ENCODE measurements at places on chromosomes 11 and 22. TPM values are rescaled to one million over a fixed set of nuclear protein-coding genes. Genes with fewer than 3 reads are reported as not detected.

Gene SHANK3
- 0.16 TPM for total RNA-seq

Gene ALDH3B1
- not detected for total RNA-seq

GRCh38 chr11:63608353-63609345 is 5.6 kb downstream of the PLAAT3 start:
- no peak overlapping the region for H3K27ac ChIP-seq
- H3K4me3 ChIP-seq = no peak overlapping the region
- no peaks in the 10 kb centered on the region for H3K36me3 ChIP-seq
- peaks cover 4% of the 10 kb centered on the region for H3K4me1 ChIP-seq
- H3K27me3 ChIP-seq = no peaks in the 10 kb centered on the region

- DNase-seq = no peak
- no peaks in the 10 kb centered on the region for H3K4me1 ChIP-seq
- no peaks in the 10 kb centered on the region for H3K36me3 ChIP-seq
- H3K27ac ChIP-seq = no peak overlapping the region
- no peak overlapping the region for H3K4me3 ChIP-seq
These were observed 254.6 kb downstream of the BUD13 start for GRCh38 chr11:116518141-116518540.

- H3K27ac ChIP-seq = no peak overlapping the region
- no peak overlapping the region for H3K4me3 ChIP-seq
- no peak for DNase-seq
- H3K36me3 ChIP-seq = no peaks in the 10 kb centered on the region
- no peaks in the 10 kb centered on the region for H3K27me3 ChIP-seq
These were observed 452.3 kb upstream of the RAG2 start for GRCh38 chr11:37050311-37050710.
